ENCODE measurements at places on chromosomes 2 and 18.
A peak's percentile ranks its signal among the peaks of the same experiment; 100 is the strongest.

GRCh38 chr2:173657996-173658717 lies 303.5 kb downstream of the CDCA7 start:
- H3K4me1 ChIP-seq, result no peaks in the 10 kb centered on the region
- H3K27me3 ChIP-seq, result no peaks in the 10 kb centered on the region
- H3K36me3 ChIP-seq, result no peaks in the 10 kb centered on the region
- no peak overlapping the region for H3K27ac ChIP-seq

GRCh38 chr2:198273660-198274059 lies 469.3 kb downstream of the PLCL1 start:
- H3K36me3 ChIP-seq, result no peaks in the 10 kb centered on the region
- no peak overlapping the region for H3K27ac ChIP-seq
- H3K4me1 ChIP-seq, result no peaks in the 10 kb centered on the region
- DNase-seq, result no peak
- H3K4me3 ChIP-seq, result no peak overlapping the region

GRCh38 chr2:182761903-182762302 lies 45.8 kb downstream of the DNAJC10 start:
- H3K4me3 ChIP-seq, result no peak overlapping the region
- no peak overlapping the region for H3K27ac ChIP-seq
- DNase-seq, result no peak
- H3K4me1 ChIP-seq, result no peaks in the 10 kb centered on the region
- no peaks in the 10 kb centered on the region for H3K27me3 ChIP-seq

DNA sequence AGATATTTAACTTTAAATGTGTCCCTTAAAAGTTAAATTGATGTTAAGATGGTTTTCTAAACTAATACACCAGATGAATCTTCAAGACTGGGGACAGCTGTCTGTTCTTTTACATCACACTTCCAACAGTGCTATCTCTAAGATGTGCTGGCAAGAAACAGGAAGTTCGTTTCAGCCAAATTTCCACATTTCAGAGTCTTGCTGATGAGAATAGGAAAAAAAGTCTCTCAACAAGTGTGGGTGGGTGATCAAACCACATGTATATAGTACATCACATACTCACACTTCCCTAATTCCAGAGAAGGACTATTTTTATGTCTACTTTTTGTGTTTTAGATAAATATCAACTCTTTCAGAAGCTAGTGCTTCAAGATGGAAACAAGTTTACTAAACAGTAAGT lies 1712.8 kb upstream of the TMEFF2 start:
- no peak for DNase-seq
- H3K27ac ChIP-seq, result no peak overlapping the region
- H3K4me1 ChIP-seq, result no peaks in the 10 kb centered on the region
- no peak overlapping the region for H3K4me3 ChIP-seq
- no peaks in the 10 kb centered on the region for H3K27me3 ChIP-seq
- no peaks in the 10 kb centered on the region for H3K36me3 ChIP-seq

GRCh38 chr2:61448229-61448628 lies 22.7 kb downstream of the USP34 start:
- no peaks in the 10 kb centered on the region for H3K27me3 ChIP-seq
- H3K4me3 ChIP-seq, result no peak overlapping the region
- no peak for DNase-seq
- no peak overlapping the region for H3K27ac ChIP-seq
- H3K36me3 ChIP-seq, result no peaks in the 10 kb centered on the region

DNA sequence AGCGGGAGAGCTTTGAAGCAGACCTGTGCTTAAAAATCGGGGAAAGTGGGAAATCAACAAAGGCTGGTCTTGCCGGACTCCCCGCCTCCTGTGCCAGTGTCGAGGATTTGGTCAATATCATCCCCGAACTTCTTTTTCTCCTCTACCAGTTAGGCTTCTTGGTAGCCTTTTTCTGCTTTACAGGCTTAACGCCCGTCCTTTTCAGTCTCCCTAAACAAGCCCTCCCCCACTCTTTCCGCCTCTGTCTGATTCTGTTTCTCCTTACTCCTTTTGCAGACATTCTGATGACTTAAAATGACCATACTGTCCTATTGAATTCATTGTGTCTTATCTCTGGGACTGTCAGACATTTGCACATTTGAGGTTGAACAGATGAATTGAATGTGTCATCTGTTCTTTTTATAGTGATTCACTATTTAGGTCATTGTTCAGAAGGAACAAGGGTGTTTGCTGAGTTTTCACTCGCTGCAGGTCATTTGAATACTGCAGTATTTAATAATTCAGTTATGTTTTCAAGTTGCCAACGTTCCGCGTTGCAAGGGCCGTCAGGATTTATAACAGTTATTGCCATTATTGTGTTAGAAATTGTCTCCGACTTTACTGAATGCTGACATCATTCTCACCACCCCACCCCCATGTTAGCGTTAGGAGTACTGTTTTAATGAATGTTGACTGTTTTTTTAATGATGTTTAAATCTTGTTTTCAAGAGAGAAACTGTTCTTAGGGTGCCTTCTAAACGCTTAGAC lies 1.1 kb downstream of the ITGAV start:
- H3K4me1 ChIP-seq, result peaks cover 2% of the 10 kb centered on the region
- peak overlapping the region; percentile 88 for H3K4me3 ChIP-seq
- peak overlapping the region; percentile 97 for H3K27ac ChIP-seq
- no peaks in the 10 kb centered on the region for H3K36me3 ChIP-seq
- DNase-seq, result peak; percentile 69

DNA sequence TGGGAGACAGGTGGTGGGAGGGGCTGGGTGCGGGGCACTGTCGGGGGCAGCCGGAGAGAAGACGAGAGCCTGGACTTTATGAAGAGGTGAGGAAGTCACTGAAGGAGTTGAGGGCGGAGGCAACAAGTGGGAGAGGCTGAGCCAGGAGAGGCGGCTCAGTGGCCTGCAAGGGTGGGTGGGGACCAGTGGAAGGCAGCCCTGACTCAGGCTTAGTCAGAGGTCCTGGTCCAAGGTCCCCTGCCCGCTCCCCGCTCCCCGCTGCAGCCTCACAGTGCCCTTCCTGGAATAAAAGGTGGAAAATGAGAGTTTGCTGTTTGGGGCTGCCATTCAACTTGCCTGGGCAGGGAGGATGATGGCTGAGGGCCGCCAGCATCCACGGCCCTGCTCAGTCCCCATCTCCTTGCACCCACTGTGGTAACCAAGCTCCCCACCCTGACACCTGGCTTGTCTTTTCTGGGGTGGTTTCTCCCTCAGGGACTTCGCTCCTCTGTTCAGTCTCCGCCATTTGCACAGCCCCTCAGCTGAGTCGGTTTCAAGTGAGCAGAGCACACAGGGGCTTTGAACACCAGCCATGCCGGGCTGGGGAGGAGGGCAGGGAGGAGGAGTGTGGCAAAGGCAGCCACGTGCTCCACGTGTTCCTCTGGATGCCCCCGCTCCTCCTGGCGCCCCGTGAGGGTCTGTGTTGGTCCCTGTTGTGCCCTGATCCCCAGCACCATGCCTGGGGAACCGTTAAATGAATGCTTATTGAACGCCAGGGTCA lies 13.7 kb upstream of the RALB start:
- no peak overlapping the region for H3K4me3 ChIP-seq
- no peaks in the 10 kb centered on the region for H3K36me3 ChIP-seq
- H3K27me3 ChIP-seq, result no peaks in the 10 kb centered on the region
- peaks cover 14% of the 10 kb centered on the region for H3K4me1 ChIP-seq
- H3K27ac ChIP-seq, result peak overlapping the region; percentile 77

DNA sequence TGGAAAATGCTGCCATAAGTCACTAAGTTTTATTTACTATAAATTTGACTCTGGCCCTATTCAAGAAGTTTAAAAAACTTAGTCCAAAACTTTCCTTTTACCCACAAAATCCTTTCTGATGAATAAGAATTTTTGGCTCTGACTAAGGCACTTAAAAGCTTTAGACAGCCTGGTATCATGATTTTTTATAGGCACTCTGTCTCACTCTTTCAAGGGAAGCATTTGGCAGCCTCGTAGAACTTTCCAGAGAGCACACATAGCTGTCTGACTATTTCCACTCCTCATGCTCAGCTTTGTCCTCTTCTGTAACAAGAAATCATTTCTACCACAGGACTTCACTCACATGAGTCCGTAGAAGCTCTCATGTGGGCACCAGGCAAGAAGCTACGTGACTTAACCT lies 32.3 kb upstream of the XDH start:
- H3K4me3 ChIP-seq, result no peak overlapping the region
- no peak overlapping the region for H3K27ac ChIP-seq
- no peaks in the 10 kb centered on the region for H3K27me3 ChIP-seq
- no peak for DNase-seq
- no peaks in the 10 kb centered on the region for H3K36me3 ChIP-seq
- H3K4me1 ChIP-seq, result no peaks in the 10 kb centered on the region

- H3K36me3 ChIP-seq, result no peaks in the 10 kb centered on the region
- no peak overlapping the region for H3K4me3 ChIP-seq
- no peak overlapping the region for H3K27ac ChIP-seq
- H3K27me3 ChIP-seq, result no peaks in the 10 kb centered on the region
- DNase-seq, result peak; percentile 4
Observed at GRCh38 chr18:40821596-40822243, 1133.3 kb upstream of the PIK3C3 start.

DNA sequence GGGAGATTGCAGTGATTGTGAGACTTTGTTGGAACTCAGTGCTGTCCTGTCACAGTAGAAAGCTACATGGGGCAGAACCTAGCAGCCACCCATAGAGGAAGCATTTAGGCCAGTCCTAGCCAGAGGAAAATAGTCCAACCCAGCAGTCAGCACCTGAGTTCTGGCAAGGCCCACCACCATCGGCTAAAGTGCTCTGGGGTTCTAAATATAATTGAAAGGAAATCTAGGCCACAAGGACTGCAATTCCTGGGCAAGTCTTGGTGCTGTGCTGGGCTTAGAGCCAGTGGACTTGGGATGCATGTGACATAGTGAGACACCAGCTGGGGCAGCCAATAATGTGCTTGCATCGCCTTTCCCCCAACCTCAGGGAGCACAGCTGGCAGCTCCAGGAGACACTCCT lies 28.9 kb upstream of the ACTR2 start:
- no peaks in the 10 kb centered on the region for H3K36me3 ChIP-seq
- no peaks in the 10 kb centered on the region for H3K4me1 ChIP-seq
- DNase-seq, result no peak
- no peaks in the 10 kb centered on the region for H3K27me3 ChIP-seq

GRCh38 chr18:56248610-56249235 lies 389.7 kb downstream of the TXNL1 start:
- H3K27me3 ChIP-seq, result no peaks in the 10 kb centered on the region
- DNase-seq, result no peak
- no peak overlapping the region for H3K4me3 ChIP-seq
- H3K27ac ChIP-seq, result no peak overlapping the region
- H3K4me1 ChIP-seq, result no peaks in the 10 kb centered on the region
- H3K36me3 ChIP-seq, result no peaks in the 10 kb centered on the region

DNA sequence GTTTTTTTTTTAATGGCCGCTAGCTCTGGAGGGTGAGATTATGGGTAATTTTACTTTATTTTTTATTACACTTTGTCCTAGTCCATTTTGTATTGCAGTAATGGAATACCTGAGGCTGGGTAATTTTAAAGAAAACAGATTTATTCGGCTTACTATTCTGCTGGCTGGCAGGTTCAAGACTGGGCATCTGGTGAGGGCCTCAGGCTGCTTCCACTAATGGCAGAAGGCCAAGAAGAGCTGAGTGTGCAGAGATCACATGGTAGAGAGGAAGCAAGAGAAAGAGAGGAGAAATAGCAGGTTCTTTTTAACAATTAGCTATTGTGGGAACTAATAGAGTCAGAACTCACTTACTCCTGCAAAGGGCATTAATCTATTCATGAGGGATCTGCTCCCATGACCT lies 52.4 kb upstream of the ARHGAP28 start:
- no peaks in the 10 kb centered on the region for H3K36me3 ChIP-seq
- H3K27ac ChIP-seq, result no peak overlapping the region
- DNase-seq, result no peak
- no peak overlapping the region for H3K4me3 ChIP-seq

GRCh38 chr2:235330775-235331451 lies 162.9 kb upstream of the AGAP1 start:
- no peak overlapping the region for H3K4me3 ChIP-seq
- no peak for DNase-seq
- no peaks in the 10 kb centered on the region for H3K4me1 ChIP-seq
- H3K36me3 ChIP-seq, result no peaks in the 10 kb centered on the region

GRCh38 chr18:51051105-51051712 lies 21.2 kb downstream of the SMAD4 start:
- no peaks in the 10 kb centered on the region for H3K4me1 ChIP-seq
- H3K36me3 ChIP-seq, result peaks cover 2% of the 10 kb centered on the region
- DNase-seq, result peak; percentile 77
- no peak overlapping the region for H3K4me3 ChIP-seq
- no peaks in the 10 kb centered on the region for H3K27me3 ChIP-seq

DNA sequence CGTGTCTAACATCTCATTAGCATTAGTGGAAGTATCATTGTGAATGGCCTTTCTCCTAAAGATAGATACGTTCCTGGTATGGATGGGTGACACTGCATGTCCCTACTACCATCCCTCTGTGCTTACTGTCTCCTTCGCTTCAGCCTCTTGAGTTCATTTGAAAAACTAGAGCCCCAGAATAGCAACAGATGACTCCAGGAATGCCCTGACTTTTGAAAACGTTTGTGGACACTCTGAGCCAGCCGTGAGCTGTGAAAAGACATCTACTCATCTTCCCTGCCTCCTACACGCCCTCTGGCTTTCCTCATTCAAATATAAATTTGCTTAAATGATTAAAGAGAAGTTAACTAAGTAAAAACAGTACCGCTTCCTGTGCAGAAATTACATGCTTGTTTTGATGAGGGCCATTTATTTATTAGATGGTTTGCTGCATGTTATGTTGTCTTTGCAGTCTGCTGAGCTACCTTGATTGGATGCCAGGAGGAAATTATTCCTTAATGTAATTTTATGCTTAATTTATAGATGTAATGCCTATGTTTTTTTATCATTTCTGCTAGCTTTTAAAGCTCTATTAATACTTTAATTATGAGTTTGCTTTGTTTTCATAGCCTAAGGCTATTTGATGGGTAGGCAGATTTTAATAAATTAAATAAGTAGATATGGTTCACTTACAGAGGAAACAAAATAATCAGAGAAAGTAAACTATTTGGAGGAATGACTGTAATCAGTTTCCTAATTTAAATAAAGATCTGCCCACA lies 32.1 kb upstream of the MYO3B start:
- no peaks in the 10 kb centered on the region for H3K27me3 ChIP-seq
- H3K4me1 ChIP-seq, result peaks cover 9% of the 10 kb centered on the region
- no peak for DNase-seq
- H3K27ac ChIP-seq, result no peak overlapping the region

GRCh38 chr2:178195390-178196166 lies 1.3 kb downstream of the OSBPL6 start:
- no peak overlapping the region for H3K27ac ChIP-seq
- peaks cover 10% of the 10 kb centered on the region for H3K27me3 ChIP-seq
- H3K36me3 ChIP-seq, result no peaks in the 10 kb centered on the region
- H3K4me1 ChIP-seq, result no peaks in the 10 kb centered on the region

- no peak overlapping the region for H3K4me3 ChIP-seq
- DNase-seq, result peak; percentile 33
- H3K27ac ChIP-seq, result no peak overlapping the region
- no peaks in the 10 kb centered on the region for H3K4me1 ChIP-seq
- H3K27me3 ChIP-seq, result no peaks in the 10 kb centered on the region
- no peaks in the 10 kb centered on the region for H3K36me3 ChIP-seq
Observed at GRCh38 chr2:234003972-234004617, 46.4 kb upstream of the SPP2 start.

GRCh38 chr2:128414351-128414750 lies 95.7 kb upstream of the HS6ST1 start:
- no peaks in the 10 kb centered on the region for H3K36me3 ChIP-seq
- no peaks in the 10 kb centered on the region for H3K27me3 ChIP-seq
- H3K4me1 ChIP-seq, result peaks cover 10% of the 10 kb centered on the region
- DNase-seq, result peak; percentile 90
- no peak overlapping the region for H3K4me3 ChIP-seq

Measured in mesendoderm (in vitro differentiated cells).